AG04450 (cell line): ENCODE measurements at places on chromosomes 5 and 9.
A peak's percentile ranks its signal among the peaks of the same experiment; 100 is the strongest.

DNA sequence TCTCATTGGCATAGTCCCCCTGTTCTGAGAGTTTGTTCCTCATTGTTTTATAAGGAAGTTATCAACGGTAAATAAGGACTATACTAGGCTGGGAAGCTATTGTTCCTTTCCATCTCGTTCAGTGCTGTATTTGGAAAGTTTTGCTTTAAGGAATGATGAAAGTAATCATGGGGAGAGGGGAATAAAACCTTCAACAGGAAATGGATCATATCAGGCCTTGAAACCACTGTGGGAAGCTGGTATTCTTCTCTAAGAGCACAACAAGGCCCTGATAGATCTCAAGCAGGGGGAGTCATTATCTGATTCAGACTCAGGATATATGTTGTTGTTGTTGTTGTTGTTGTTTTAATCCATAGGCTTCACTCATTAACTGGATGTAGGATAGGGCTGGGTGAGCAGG, 474.5 kb downstream of the ENC1 start:
- DNase-seq = no peak

DNA sequence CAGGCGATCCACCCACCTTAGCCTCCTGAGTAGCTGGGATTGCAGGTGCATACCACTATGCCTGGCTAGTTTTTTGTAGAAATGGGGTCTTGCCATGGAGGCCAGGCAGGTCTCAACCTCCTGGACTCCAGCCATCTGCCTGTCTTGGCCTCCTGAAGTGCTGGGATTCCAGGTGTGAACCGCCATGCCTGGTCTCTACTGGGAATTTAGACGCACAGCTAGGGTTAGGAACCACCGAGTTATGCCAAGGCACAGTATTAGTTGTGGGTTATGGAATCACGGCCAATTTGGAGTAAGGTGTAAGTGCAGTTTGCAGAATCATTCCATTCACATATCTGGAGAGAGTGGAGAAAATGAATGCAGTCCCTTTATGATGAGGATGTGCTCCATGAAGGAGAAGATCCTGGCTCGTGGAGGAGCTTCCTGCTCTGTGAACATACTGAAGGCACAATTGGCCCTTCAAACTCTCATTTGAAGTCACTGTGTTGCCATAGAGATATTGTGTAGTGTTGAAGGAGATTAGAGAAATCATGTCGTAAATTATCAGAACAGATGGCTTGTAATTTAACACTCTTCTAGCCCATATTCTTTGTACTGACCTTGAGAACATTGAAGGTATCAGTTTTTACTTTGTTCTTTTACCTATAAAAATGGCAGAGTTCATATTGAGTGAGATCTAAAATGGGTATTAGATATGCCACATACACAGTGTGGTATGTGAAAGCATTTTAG, 18.8 kb downstream of the TRIO start:
- no peak for DNase-seq

DNA sequence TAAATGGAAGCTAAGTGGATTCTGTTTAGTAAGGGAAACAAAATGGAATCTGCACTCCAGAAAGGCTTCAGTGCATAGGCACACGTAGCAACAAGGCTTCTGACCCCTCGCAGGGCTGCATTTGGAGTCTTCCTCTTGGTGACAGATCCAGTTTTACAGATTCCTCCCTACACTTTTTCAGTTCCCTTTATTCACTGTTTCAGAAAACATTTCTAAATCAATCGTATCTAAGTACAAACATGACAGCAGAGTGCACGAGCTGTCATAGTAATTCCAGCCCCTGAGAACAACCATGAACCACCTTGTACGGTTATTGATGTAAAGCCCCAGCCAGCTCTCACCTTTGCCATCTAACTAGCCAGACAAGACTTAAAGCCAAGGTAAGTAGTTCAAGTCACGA, 491.6 kb downstream of the SEMA5A start:
- no peak for DNase-seq

DNA sequence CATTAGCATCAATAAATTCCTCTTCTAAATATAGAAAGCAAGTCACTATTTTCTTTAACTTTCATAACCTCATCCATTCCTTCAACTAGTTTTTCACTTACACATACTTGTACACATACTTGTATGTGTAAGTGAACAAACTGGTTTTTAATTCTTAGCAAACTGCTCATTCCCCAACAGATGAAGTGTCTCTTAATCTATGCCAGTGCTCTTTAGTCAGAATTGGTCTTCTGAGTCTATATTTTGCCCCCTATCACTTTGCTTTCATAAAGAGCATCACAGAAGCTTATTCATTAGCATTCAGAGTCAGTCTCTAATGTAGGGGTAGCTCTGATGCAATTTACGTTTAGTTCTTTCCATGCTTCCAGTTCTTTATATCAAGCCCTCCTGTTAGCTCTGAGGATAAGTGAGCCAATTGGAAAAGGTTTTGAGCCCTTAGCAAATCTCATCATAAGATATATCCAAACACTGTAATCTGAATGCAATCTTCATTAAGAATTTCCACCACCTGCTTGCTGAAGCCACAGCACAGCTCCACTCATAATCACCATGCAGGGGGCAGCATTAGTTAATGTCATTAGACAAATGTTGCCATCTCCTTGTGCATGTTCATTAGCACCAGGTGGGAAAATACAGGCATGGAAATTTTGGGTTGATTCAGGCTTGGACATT, 178.5 kb upstream of the SLC24A2 start:
- DNase-seq = no peak

DNA sequence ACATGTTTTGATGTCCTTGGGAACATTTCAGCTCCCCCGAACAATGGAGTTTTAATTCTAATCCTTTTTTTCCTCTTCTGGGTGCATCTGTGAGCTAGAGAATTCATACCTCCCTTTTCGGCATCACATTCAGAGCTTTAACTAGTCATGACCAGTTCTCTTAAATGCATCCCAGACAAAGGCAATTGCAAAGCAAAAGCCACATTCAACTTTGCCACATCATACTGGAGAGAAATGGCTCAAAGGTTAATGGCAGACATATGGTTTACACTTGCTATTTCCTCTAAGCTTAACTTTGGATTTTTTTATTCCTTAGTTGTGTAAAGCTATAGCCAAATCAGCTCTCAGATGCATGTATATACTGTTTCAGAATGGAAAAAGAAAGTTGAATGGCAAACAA, 153.3 kb downstream of the ESM1 start:
- peak; percentile 61 for DNase-seq

- peak; percentile 53 for DNase-seq
These were observed 89.9 kb downstream of the SH3TC2 start for GRCh38 chr5:148972974-148973374.

DNA sequence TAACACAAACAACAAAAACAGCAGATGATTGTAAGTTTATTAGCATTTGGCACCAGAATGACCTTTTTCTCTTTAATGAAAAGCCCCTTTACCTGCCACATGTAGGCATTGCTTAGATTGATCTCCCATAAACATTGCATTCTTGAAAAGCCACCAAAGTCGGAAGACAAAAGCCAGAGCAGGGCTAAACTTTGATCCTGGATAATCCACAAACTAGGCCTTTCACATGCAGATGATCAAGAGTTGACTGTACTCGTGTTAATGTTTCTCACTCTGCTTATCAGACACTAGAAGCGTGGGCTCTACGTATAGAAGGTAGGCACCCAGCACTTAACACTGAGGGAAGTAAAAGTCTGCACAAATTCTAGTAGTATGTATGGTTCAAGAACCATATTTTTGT, 21.0 kb upstream of the PHF2 start:
- no peak for DNase-seq

DNA sequence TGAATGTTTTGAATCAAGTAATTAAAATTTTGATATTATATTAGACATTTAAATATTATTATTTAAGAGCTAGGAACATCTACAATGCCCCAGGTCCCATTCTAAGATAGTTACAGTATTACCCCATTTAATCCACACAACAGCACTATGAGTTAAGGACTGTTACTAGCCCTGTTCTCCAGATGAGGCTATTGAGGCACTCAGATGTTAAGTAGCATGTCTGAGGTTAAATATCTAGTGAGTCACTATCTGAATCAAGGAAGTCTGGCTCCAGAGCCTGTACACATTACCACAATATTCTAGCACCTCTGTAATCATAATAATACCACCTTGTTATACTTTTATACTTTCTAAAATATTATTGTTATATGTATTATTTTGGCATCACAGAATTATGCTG, 304.6 kb downstream of the PDE4D start:
- DNase-seq = no peak

DNA sequence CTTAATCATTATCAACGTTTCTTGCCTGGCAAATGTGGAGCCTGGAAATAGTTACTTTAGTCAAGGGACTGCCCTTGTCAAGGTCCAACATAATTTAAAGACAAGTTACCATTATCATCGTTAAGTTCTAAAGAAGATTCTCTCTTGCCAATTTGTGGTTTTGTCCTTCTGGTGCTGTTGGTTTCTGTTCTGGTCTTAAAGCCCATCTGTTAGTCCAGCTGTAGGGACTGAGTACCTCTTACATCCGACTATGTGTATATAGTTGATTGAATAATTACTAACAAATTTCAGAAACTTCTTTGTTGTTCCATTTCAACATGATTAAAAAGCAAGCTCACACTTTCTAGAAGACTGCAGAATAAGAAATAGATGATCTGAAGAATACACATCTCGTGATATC, 1854.9 kb downstream of the MAT2B start:
- no peak for DNase-seq

DNA sequence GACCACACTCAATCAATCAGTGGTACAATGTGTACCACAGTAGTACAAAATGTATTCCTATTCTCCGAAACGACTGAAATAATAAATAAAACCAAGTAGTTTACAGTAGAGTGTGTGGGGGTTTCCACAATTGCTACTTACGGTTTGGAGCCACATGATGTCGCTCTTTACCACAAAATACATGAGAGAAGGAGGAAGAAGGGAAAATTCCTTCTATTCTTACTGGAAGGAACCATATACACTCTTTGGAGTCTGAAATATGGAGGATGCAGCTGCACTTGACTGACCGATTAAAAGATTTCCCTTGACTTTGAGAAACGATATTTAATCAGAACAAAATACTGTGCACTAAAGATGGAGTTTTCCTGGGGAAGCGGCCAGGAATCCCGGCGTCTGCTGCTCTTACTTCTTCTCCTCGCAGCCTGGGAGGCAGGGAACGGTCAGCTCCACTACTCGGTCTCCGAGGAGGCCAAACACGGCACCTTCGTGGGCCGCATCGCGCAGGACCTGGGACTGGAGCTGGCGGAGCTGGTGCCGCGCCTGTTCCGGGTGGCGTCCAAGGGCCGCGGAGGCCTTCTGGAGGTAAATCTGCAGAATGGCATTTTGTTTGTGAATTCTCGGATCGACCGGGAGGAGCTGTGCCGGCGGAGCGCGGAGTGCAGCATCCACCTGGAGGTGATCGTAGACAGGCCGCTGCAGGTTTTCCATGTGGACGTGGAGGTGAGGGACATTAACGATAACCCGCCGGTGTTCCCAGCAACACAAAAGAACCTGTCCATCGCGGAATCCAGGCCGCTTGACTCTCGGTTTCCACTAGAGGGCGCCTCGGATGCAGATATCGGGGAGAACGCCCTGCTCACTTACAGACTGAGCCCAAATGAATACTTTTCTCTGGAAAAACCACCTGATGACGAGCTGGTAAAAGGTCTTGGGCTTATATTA, at the start of gene PCDHA4:
TSS of gene PCDHA4 (plus strand) at position 235 of the 942 bp plus-strand sequence.
- no peak for DNase-seq

- DNase-seq = no peak
These were observed 10.8 kb downstream of the BRD3OS start for GRCh38 chr9:134036130-134036529.

GRCh38 chr5:10505517-10506095, 58.3 kb upstream of the ANKRD33B start:
- no peak for DNase-seq

GRCh38 chr9:128361296-128361985, 9.7 kb upstream of the URM1 start:
- DNase-seq = no peak

DNA sequence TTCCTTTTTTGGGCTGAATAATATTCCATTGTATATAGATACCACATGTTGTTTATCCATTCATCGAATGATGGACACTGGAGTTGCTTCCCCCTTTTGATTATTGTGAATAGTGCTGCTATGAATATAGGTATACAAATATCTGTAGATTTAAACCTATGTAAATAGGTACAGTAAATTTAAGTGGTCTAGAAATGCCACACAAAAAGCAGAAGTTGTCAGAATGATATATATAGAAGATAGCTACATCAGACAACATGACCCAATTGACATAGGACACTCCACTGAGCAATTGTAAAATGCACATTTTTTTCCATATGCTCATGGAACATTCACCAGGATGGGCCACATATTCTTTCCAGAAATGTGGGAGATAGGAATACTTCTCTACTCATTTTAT, 77.6 kb downstream of the SMIM15 start:
- no peak for DNase-seq

DNA sequence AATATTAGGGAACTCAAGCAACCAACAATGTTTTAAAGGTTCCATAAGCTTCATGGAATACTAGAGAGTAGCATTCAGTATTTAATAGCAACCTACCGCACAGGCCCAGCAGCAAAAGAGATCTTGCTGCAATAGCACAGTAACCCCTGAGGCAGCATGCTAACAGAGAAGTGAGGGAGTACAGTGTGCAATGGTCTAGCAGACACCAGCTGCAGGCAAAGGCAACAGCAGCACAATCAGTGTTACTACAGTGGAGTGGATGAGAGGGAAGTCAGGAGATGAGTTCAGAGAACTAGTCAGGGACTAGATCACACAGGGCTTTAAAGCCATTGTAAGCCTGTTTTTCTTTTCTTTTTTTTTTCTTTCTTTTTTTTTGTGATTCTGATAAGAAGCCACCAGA, 2.8 kb downstream of the TICAM2 start:
- DNase-seq = no peak

DNA sequence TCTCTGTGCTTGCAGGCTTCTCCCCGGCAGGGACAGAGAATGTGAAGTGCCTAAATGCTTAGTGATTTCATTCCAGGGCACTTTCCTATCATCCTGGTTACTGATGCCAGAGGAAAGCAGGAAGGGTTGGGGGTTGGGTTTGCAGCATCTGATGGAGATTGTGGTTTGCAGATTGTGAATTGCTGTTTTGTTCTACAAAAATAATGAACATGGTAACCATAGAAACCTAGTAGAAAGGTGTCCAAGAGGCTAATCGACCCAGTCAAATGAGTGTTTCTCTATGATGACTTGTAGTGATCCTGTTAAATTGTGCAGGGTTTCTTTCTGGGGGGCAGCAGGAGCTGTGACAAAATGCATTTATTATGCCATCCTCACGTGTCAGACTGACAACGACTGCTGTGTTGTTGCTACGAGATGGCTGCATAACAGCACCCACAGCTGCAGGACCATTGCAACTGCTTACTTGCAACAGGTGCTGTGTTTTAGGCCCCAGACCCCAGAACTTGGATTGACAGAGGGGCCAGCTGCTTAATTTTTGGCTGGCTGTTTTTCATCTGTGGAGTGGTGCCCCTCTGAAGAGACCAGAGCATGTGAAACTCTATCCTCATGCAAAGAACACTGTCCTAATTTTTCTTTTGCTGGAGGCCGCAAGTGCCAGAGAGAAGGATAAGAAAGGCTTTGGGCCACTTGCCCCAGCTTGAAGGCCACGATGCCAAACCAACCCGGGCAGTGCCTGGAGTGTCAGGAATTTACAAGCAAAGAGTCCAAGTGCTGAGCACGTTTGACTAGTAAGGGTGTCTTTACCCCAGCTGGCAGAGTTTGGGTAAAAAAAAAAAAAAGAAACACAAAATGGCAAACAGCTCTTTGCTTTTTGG, 397.8 kb downstream of the GADD45G start:
- no peak for DNase-seq
